K562 (cell line): ENCODE measurements at places on chromosomes 3 and 15. TPM values are rescaled to one million over a fixed set of nuclear protein-coding genes. Genes with fewer than 3 reads are reported as not detected.

Gene DNASE1L3
- polyA plus RNA-seq = not detected in 2 replicates

- DNase-seq = no peak
- H3K4me1 ChIP-seq = no peaks in the 10 kb centered on the region; the same call in 1 of the 2 replicates
- no peaks in the 10 kb centered on the region for H3K36me3 ChIP-seq
- H3K4me3 ChIP-seq = no peak overlapping the region
- H3K27ac ChIP-seq = no peak overlapping the region
- H3K27me3 ChIP-seq = peaks cover 18% of the 10 kb centered on the region
Observed at GRCh38 chr3:71902258-71903111, 117.5 kb upstream of the PROK2 start.

Gene BLM
- polyA plus RNA-seq = 22.6 and 35.7 TPM in 2 replicates

GRCh38 chr3:30729936-30730335 is 123.5 kb downstream of the TGFBR2 start:
- H3K4me3 ChIP-seq = no peak overlapping the region
- no peaks in the 10 kb centered on the region for H3K27me3 ChIP-seq
- no peaks in the 10 kb centered on the region for H3K36me3 ChIP-seq
- H3K4me1 ChIP-seq = no peaks in the 10 kb centered on the region

Gene BMF
- 0.82 and 0.86 TPM in 2 replicates for polyA plus RNA-seq

GRCh38 chr3:116045314-116045713 is 400.0 kb downstream of the LSAMP start:
- peak; percentile 56 for DNase-seq
- no peaks in the 10 kb centered on the region for H3K36me3 ChIP-seq
- H3K4me3 ChIP-seq = no peak overlapping the region
- no peaks in the 10 kb centered on the region for H3K27me3 ChIP-seq
- peaks cover 20% of the 10 kb centered on the region; the same call in 2 of the 3 replicates for H3K4me1 ChIP-seq

DNA sequence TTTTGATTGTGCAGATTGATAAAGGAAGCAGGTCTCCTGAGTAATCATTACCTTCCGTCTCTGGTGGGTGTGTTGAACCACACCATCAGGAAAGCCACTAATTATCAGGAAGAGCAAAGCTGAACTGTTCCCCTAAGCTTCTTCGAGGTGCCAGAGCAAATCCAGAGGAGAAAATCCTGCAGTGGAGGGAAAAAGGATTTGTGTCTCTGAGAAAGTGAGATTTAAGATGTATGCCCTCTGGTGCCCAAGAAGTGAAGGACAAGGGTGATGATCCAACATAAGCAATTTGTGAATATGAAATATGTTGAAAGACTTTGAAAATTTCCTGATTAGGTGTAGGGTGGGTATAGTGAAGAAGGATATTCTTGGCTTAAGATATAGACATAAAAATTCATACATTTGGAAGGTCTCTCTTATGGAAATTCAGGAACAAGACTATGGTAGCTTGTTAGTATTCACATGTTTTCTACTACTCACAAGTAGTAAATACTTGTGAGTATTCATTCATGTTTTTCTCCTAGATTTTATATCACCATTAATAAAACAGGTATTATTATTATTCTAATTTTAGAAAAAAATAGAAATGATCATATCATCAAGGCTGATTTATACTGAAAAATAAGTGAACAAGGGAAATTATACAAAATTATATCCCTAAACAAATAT is 34.8 kb downstream of the COMMD2 start:
- DNase-seq = peak; percentile 30
- H3K4me1 ChIP-seq = no peaks in the 10 kb centered on the region
- no peak overlapping the region for H3K27ac ChIP-seq
- H3K36me3 ChIP-seq = no peaks in the 10 kb centered on the region
- no peak overlapping the region for H3K4me3 ChIP-seq

- 0 out of 3 replicates have a peak, but pooled peaks cover 2% of the 10 kb centered on the region for H3K36me3 ChIP-seq
- H3K27me3 ChIP-seq = no peaks in the 10 kb centered on the region
- peak within 1 kb of the TSS; percentile 64 for H3K4me3 ChIP-seq
- peak within 1 kb of the TSS; percentile 63 for H3K27ac ChIP-seq
- peak; percentile 79 for DNase-seq
- peaks cover 38% of the 10 kb centered on the region for H3K4me1 ChIP-seq
Observed at GRCh38 chr15:51737522-51738305, at the start of gene LYSMD2. Gene LYSMD2 (minus strand): TSS chr15:51737655. CDS start chr15:51737622, 33 bp downstream.

DNA sequence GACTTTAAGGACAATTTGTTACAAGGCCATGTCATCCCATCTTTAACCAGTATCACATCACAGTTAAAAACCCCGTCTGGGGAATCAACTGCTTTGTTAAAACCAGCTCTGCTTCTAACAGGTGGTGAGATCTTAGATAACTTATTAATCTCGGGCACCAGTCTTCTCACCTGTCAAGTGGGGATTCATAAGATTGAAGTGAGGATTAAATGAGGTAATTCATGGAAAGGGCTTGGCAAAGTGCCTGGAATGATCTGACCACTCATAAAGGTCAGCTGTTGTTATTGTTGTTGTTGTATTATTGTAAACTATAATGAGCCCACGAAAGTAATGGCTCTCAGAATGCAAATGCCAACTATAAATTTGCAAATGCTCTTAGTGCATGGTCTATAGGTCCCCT is 30.1 kb upstream of the SLC24A5 start:
- DNase-seq = no peak
- no peaks in the 10 kb centered on the region for H3K36me3 ChIP-seq
- H3K27me3 ChIP-seq = no peaks in the 10 kb centered on the region
- H3K27ac ChIP-seq = no peak overlapping the region

Gene VILL
- 16.0 and 18.1 TPM in 2 replicates for polyA plus RNA-seq

- H3K4me3 ChIP-seq = no peak overlapping the region
- no peaks in the 10 kb centered on the region for H3K36me3 ChIP-seq
- H3K27ac ChIP-seq = no peak overlapping the region
Observed at GRCh38 chr3:19348941-19349564, 200.7 kb downstream of the KCNH8 start.

DNA sequence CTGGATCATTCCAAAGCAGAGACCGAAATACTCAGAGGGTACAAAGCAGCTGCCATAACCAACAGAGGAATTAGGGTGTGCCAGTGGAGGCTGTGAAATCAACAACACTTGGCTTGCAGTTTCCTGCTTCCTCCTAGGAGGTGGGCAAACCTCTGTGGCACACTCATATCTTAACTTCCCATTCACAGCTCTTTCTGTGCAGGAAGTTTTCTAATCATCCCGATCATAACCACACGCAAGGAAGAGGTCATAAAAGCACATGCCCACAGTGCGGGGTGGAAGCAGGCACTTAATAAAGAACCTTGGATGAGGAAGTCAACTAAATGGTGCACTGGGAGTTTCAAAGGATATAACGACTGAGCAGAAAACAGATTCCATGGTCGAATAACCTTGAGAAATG is 5.1 kb downstream of the SCAMP2 start:
- no peak overlapping the region for H3K4me3 ChIP-seq
- no peaks in the 10 kb centered on the region for H3K27me3 ChIP-seq
- peaks cover 16% of the 10 kb centered on the region; the same call in 1 of the 2 replicates for H3K4me1 ChIP-seq

- no peak for DNase-seq
- no peaks in the 10 kb centered on the region for H3K36me3 ChIP-seq
- H3K27ac ChIP-seq = no peak overlapping the region
- H3K27me3 ChIP-seq = no peaks in the 10 kb centered on the region
- H3K4me3 ChIP-seq = no peak overlapping the region
Observed at GRCh38 chr3:57038466-57039164, 21.8 kb upstream of the SPATA12 start.

Gene NFKBIZ
- polyA plus RNA-seq = 4.1 and 4.9 TPM in 2 replicates

DNA sequence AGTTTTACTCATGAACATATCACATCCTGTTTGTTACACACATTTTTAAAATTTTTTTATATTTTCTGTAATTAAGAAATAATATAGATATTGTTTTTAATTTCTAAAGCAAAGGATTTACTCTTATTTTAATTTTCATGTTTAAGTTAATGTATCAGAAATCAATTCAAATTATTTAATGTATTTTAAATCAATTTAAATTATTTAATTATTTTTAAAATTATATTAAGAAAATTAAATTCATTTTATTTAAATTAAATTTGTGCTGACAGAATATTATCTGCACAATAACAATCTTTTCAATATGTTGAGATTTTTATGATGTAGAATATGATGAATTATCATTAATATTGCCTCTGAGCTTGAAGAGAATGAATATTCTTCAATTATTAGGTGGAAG is 681.2 kb upstream of the ALCAM start:
- H3K4me1 ChIP-seq = no peaks in the 10 kb centered on the region
- DNase-seq = no peak
- H3K36me3 ChIP-seq = no peaks in the 10 kb centered on the region

DNA sequence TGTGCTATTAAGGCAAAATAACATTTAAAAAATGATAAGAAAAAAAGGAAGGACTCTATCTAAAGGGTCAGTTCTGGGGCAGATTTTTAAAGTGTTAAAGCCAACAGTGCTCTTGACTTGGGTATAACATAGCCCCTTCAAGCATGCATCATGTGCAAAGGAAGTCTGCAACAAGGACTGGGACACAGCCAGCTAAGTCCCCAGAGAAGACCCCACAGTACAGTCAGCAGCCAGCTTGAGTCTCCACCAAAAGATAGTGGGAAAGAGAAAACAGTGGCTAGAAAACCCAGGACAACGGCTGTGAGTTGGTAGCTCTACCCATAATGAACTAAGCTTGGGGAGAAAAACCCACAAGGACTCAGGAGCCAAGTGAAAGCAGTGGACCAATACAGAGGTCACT is 86.4 kb upstream of the DCLK3 start:
- DNase-seq = no peak
- H3K4me1 ChIP-seq = no peaks in the 10 kb centered on the region
- peaks cover 4% of the 10 kb centered on the region; the same call in 2 of the 3 replicates for H3K27me3 ChIP-seq
- no peaks in the 10 kb centered on the region for H3K36me3 ChIP-seq

DNA sequence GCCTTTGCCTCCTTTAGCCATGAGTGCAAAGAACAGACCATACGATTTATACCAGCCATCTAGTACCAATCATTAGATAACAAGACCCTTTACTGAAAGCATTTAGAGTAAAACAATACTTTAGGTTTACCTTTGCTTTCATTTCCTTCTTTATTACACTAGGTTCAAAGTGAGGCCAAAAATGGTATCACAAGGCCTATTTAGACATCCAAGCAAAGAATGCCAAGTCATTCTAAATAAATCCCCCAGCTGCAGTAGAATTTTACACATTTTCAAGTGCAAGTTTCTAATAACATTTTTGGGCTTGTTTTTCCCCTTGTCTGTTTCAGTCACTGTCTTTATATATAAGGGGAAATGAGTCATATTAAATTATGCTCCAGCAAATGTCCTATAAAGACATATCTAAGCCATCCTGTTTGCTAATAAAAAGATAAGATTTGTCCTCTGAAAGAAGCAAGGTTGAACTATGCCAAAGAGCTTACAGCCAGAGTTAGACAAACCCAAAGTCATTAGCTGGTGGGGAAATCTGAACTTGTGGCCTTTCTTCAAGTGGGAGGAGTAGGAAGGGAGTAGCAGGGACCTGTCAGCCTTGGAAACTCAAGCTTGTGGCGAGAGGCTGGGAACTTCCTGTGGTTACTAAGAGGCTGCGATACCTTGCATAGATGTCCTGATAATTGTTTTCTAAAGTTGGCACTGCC is 232.7 kb downstream of the MECOM start:
- no peaks in the 10 kb centered on the region for H3K36me3 ChIP-seq
- no peak overlapping the region for H3K4me3 ChIP-seq
- H3K27me3 ChIP-seq = no peaks in the 10 kb centered on the region
- H3K27ac ChIP-seq = no peak overlapping the region

DNA sequence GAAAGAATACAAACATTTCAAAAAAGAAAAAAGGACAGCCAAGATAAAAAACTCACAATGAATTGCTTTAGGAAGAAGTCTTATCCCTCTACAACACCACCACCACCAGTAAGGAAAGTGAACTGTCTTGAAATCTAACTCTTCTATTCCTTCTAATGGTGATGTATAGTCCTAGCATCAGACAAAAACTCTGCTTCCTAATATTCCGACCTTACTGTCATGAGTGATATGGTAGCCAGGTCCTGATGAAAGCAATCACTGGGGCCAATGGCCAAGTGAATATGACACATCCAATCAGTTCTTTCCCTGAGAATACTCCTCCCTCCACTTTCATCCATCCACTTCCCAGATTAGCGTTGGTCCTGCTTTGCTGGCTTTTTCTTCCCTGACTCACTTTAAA is 14.8 kb downstream of the GK5 start:
- no peaks in the 10 kb centered on the region for H3K27me3 ChIP-seq
- H3K4me3 ChIP-seq = no peak overlapping the region
- no peak for DNase-seq
- peaks cover 73% of the 10 kb centered on the region for H3K36me3 ChIP-seq

GRCh38 chr3:127234778-127235177 is 41.8 kb downstream of the PRR23E start:
- no peak for DNase-seq
- H3K4me1 ChIP-seq = no peaks in the 10 kb centered on the region
- H3K4me3 ChIP-seq = no peak overlapping the region
- no peaks in the 10 kb centered on the region for H3K36me3 ChIP-seq
- no peak overlapping the region for H3K27ac ChIP-seq

DNA sequence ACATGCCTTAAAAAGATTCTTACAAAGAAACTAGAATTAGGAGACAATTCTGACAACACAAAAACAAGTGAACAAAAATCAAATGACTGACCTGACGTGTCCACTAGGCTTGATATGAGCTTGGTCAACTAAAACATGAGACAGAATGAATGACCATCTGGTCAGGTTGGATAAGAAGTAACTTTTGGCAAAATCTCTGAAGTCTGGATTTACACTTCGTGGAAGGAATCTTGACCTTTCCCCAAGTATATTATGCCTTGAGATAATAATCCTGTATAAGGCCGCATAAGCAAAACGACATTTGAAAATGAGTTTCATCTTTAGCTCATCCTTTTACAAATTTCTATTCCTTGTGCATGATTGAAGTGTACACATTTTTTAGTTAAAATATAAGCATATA is 1.1 kb upstream of the TF start:
- H3K36me3 ChIP-seq = no peaks in the 10 kb centered on the region
- H3K4me3 ChIP-seq = no peak overlapping the region
- no peak overlapping the region for H3K27ac ChIP-seq
- peaks cover 19% of the 10 kb centered on the region for H3K4me1 ChIP-seq
- DNase-seq = no peak

Gene CHRM5
- polyA plus RNA-seq = not detected in 2 replicates

GRCh38 chr15:65263313-65263712 is 23.4 kb downstream of the PARP16 start:
- H3K4me1 ChIP-seq = no peaks in the 10 kb centered on the region; the same call in 1 of the 3 replicates
- no peak overlapping the region for H3K27ac ChIP-seq
- no peaks in the 10 kb centered on the region for H3K27me3 ChIP-seq
- no peak overlapping the region for H3K4me3 ChIP-seq

Gene SKOR1
- polyA plus RNA-seq = 0.11 and 0.23 TPM in 2 replicates

GRCh38 chr3:9316881-9317361 is 45.9 kb upstream of the THUMPD3 start:
- H3K4me1 ChIP-seq = no peaks in the 10 kb centered on the region
- H3K27ac ChIP-seq = no peak overlapping the region
- H3K27me3 ChIP-seq = peaks cover 33% of the 10 kb centered on the region
- no peak overlapping the region for H3K4me3 ChIP-seq
- DNase-seq = no peak
- no peaks in the 10 kb centered on the region for H3K36me3 ChIP-seq

- no peaks in the 10 kb centered on the region for H3K27me3 ChIP-seq
- DNase-seq = no peak
- no peak overlapping the region for H3K27ac ChIP-seq
- H3K4me1 ChIP-seq = peaks cover 9% of the 10 kb centered on the region
- H3K4me3 ChIP-seq = no peak overlapping the region
- H3K36me3 ChIP-seq = no peaks in the 10 kb centered on the region
Observed at GRCh38 chr3:49665822-49666519, 8.2 kb upstream of the APEH start.
